ENCODE measurements at places on chromosomes 1 and 21.

GRCh38 chr1:72557446-72558049 is 275.2 kb upstream of the NEGR1 start:
- DNase-seq = peak; percentile 6

DNA sequence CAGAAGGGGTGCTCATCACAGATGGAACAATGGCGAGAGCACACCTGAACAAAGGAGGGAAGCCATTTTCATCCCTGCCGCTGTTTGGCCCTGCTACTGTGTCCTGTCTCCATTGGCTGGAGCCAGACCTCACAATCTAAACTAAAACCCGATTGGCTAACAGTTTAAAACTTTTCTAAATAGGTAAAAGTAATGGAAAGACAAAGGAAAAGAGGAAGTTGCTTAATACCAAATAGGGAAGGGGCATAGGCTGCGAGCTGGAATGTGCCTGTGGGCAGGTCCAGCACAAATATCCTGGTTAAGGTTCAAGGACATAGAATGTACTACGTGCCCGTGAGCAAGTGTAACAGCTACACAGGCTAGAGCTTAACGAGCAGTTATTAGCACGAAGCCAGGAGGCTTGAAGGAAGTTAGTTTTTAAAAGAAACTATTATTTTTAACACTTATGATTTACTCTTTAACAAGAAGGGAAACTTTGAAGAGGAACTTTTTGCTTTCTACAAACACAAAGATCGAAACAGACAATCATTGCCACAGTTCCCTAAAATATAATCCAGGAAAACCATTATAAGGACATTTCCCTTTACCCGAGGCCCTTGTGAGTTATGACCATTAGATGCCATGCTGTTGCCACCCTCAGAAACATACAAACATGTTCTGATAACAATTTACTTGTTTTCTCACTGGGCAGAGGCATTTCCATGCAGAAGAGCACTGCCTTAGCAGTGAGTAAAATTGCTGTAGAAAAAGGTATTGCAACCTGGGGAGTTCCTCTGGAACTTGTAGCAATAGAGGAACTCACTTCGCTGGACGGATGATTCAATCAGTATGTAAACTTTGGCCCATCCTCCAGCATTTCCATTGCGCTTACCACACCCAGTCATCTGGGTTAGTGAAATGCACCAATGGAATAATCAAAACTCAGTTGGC is 4.8 kb upstream of the PTTG1IP start:
- DNase-seq = peak; percentile 56

DNA sequence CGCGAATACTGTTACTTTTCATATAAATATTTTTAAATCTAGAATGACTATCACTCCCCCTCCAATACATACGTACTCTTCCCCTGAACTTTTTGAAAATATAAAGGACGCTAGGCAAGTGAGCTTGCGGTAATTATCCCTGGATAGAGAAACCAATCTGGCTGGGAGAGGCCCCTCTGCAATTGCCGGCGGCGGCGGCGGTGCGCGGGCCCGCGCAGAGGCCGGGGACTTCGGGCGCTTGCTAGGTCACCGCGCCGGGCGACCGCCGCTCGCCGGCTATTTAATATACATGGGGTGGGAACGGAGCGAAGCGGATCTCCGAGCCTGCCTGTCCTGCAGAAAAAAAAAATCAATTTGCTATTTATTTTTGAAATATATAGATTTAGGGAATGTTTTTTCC is 416.3 kb upstream of the ESRRG start:
- DNase-seq = no peak

DNA sequence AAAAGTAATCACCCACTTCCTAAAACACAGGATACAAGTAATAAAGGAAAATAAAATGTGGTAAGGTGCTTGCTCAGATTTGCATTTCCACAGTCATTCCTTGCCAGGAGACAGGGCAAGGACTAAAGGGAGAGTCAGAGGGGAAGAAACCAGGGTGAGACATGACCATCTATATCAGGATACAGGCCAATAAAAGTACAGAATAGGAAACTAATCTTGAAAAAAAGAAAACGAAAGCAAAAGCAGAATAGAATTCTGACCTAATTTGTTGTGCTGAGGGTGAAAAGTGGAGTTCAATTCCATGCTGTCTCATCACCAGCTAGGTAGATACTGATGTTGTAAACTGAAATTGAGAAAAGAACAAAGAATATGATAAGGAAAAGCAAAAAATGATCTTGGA is 27.3 kb downstream of the JMJD4 start:
- no peak for DNase-seq

- peak; percentile 59 for DNase-seq
These were observed 691.3 kb upstream of the CXADR start for GRCh38 chr21:16821588-16821987.

GRCh38 chr1:224456637-224456953 is 22.0 kb upstream of the WDR26 start:
- DNase-seq = no peak

DNA sequence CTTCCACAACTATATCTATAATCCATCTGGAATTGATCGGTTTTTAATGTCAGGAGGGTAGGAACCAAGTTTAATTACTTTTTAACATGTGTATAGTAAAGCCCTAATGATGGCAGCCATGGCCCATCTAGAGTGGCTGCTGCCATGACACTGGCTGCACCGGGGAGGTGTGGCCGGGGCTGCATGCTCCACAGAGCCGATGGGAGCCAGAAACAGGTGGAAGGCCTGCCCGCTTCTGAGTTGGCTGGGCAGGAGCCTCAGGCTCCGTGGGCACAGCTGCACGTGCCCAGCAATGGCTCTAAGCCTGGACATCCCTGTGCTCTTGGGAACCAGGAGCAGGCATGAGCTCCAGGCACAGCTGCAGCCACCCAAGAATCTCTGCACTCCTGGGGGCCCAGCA is 73.0 kb downstream of the GBP6 start:
- no peak for DNase-seq

DNA sequence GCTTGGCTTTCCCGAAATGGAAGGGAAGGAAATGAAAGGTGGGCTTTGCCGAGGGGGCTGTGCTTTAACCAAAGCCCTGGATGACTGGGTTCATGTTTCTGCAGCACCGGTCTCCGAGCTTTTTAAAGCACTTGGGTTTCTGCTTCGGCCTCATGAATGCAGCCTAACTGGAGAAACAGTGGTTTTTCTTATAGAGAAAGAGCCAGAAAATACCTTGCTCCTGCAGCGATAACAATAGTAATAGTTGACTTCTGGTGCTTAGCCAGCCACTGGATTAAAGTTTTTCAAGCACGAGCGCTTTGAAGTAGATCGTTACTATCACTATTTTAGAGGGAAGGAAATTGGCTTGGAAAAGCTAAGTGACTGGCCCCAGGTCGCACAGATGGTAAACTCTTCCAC is 500 bp upstream of the DOCK7 start:
- peak; percentile 48 for DNase-seq

DNA sequence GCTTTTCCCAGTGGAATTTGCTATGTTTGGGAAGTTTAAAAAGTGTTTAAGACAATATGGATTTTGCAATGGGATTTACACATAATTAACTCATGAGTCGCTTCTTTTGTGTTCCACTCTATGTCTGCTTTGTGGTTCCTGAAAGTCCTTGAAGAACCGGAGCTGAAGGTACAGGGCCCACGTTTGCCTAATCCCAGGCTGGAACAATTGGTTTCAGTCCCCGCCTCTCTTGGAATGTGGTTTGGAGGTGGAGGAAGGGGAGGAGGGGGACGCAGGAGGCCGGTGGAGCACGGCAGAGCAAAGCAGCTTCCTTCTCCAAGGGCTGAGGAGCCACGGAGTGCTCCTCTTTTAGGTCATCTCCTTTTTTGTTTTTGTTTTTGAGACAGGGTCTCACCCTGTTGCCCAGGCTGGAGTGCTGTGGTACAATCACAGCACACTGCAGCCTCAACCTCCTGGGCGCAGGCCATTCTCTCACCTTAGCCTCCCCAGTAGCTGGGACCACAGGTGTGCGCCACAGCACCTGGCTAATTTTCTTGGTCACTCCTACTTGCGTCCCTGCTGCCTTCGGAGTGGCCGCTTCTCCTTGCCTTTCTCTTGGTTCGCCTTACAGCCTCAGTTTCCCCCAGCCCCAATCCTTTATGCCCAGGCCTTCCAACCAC is 129.5 kb upstream of the ERRFI1 start:
- DNase-seq = peak; percentile 28

- DNase-seq = peak; percentile 64
These were observed 29.1 kb upstream of the IGSF5 start for GRCh38 chr21:39715804-39716397.

DNA sequence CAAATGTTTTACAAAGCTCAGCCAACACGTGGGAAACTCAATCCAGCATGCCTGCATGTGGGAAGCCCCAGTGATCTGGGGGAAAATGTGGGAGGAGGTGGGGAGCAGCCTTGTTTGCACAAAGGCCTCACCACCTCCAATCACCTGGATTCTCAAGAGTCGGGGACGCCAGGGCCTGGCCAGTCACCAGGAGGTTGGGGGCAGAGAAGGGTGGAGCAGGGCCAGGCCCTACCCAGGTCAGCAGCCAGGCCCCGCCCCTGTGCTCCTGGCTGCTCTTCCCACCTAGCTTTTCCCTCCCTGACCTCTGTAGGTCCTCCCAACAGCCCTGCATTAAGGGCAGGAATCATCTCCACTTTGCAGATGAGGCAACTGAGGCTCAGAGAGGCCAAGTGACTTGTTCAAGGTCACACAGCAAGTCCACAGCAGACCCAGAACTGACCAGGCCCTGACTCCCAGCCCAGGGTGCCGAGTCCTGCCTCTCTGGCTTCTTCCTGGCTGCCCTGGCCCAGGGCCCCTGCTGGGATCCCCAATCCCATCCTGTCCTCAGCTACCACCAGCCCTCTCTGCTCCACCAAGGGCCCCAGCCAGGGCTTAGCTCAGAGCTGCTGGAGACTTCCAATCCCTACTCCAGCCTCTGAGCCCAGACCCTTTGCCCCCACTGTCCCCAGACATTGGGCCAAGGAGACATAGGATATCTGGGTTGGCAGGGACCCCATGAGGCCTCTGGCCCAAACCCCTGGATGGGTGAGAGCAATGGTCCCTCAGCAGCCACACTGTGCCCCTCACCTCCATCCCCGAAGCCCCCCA is 508.6 kb downstream of the PTPRU start:
- no peak for DNase-seq

GRCh38 chr1:2602311-2602835 is 15.8 kb downstream of the PRXL2B start:
- DNase-seq = no peak

GRCh38 chr1:17895401-17895800 is 140.3 kb downstream of the ACTL8 start:
- no peak for DNase-seq

DNA sequence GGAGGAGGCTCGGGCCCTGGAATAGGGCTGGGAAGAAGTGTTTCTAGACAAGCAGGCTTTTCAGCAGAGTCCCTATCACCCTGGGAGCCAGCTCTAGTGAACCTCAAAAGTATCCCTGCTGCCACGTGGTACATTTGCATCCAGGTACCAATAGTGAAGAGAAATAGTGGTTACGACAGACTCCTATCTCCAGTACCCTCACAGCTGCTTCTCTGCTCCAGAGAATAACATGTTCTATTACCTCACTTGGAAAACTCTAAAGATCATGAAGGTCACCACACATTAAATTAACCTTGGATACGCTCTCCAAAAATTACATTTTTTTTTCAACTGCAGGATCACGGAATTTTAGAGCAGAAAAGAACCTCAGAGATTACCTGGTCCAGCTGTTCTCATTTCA is 230.4 kb upstream of the PLD5 start:
- no peak for DNase-seq

- DNase-seq = no peak
These were observed 406.7 kb downstream of the NTNG1 start for GRCh38 chr1:107547363-107548155.

GRCh38 chr1:47682198-47682597 is 244.4 kb downstream of the FOXD2 start:
- no peak for DNase-seq

- DNase-seq = no peak
These were observed 7.5 kb downstream of the FHAD1 start for GRCh38 chr1:15254559-15254958.

DNA sequence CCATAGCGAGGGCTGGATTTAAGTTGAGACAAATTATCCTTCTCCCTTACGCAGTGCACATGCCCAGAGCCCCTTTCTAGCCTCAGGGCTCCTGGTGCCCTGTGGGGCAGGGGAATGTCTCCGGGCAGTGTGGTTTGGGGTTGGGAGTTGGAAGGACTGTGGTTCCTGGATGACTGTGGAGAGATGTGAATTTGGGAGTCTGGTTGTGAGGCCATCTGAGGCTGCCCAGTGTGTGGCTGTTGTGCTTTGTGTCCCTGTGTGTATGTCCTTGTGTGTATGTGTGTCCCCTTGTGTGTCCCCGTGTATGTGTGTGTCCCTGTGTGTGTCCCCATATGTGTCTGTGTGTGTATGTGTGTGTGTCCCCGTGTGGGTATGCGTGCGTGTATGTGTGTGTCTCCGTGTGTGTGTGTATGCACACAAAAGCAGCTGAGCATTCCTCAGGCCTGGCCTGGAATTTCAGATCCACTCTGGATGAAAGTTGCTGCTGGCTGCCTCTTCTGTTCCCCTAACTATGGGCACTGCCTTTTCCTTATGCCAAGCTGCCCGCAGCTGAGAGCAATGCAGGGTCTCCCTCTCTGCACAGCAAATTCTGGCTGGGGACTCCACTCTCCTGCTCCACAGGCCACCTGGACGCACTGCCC is 65.4 kb downstream of the UBIAD1 start:
- no peak for DNase-seq

- no peak for DNase-seq
These were observed 1.2 kb downstream of the MAN1A2 start for GRCh38 chr1:117368116-117369108.

DNA sequence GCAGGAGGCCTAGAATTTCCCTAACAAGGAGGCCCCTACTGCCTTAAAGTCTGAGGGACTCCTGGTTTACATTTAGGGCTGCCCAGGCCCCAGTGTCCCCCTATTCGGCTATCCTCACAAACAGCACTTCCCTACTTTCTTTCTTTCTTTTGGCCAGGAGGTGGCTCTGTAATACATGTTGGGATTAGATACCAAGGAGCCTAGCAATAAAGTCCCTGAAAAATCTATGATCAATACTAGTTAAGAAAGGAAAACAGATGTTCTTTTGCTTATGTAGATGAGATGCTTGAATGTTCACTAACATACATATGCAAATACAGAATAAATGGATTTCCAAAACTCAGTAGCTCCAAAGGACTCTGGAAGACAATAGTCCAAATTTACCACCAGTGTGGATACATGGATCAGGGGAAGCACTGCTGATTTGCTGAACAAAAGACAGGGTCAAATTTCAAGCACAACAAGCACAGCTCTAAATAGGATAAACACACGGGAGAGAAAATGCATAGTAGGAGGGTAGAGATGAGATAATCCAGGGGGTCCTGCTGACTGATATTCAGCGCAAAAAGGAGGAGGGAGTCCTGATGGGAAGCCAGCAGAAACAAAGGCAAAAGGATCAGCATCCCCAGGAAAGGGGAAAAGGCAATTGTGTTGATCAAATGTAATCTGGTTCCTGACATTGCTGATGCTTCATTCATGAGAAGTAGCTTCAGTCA is 240.0 kb downstream of the NUF2 start:
- DNase-seq = peak; percentile 32
